Stimulated activated CD8-positive, alpha-beta memory T cell treated with anti-CD3 and anti-CD28 coated beads, Interleukin-4, amount 100 ng/mL, for 4 hours (primary cell): ENCODE measurements at places on chromosomes 5 and 9.

- no peak for DNase-seq
These were observed 223.1 kb upstream of the NFIL3 start for GRCh38 chr9:91646702-91647101.

GRCh38 chr5:171705830-171706468 lies 79.7 kb upstream of the SMIM23 start:
- DNase-seq, result no peak

DNA sequence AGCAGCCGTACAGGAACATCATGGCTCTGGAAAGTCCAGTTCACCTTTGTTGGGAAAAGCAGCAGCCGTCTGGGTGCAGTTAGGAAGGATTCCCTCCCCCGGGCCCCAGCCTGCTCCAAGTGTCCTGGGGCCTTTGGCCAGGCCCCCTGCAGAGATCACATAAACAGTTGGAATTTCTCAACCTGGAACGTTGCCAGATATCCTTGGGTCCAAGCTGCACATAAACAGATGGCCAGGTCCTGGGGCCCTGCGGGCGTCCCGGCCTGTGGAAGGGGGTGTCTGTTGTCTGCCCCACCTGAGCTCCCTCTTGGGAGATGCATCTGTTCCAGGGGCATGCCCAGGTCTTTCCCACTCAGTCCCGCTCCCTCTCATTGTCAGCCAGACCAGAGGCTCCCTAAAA lies 92.7 kb downstream of the COL5A1 start:
- DNase-seq, result no peak

DNA sequence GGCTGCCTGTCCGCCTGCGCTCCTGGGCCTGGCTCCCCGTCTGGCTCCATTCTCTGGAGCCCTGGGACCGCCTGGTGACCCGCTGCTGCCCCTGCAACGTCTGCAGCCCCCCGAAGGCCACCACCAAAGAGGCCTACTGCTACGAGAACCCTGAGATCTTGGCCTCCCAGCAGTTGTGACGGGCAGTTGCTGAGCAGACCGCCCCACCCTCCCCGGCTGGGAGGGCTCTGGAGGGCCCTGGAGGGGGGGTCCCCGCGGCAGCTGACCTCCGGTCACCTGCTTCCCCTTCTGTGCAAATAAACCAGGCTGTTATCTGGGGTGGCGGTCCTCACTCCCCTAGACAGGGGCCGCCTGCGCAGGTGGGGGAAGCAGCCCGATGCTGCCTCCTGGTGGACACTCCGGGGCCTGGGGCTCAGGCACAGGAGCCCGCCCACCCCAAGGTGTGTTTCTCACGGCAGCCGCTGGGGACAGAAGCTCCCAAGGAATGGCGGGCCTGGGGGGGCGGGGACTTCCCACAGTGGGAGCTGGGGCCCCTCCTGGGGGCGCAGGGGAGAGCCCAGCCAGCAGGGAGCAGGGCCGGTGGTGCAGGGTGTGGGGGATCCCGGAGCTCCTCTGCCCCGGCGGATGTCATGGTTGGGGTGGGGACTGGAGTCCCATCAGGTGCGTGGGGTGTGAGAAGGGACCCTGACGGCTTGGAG lies 4.7 kb upstream of the TUBB4B start:
- peak; percentile 78 for DNase-seq

- DNase-seq, result no peak
These were observed 294.8 kb downstream of the GADD45G start for GRCh38 chr9:89899573-89899972.

DNA sequence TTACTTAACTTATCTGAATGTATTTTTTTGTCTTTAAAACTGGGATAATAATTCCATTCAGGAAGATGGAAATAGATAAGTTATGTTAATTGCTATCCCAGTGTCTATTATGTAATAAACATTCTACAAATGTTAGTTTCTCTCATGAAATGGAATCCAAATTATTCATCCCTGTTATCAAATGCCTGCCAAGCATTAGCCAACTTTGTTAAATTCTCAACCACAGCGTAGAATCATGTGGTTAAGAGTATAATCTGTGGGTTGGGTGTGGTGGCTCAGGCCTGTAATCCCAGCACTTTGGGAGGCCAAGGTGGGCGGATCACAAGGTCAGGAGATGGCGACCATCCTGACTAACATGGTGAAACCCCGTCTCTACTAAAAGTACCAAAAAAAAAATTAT lies 912.9 kb upstream of the SEMA6A start:
- no peak for DNase-seq

DNA sequence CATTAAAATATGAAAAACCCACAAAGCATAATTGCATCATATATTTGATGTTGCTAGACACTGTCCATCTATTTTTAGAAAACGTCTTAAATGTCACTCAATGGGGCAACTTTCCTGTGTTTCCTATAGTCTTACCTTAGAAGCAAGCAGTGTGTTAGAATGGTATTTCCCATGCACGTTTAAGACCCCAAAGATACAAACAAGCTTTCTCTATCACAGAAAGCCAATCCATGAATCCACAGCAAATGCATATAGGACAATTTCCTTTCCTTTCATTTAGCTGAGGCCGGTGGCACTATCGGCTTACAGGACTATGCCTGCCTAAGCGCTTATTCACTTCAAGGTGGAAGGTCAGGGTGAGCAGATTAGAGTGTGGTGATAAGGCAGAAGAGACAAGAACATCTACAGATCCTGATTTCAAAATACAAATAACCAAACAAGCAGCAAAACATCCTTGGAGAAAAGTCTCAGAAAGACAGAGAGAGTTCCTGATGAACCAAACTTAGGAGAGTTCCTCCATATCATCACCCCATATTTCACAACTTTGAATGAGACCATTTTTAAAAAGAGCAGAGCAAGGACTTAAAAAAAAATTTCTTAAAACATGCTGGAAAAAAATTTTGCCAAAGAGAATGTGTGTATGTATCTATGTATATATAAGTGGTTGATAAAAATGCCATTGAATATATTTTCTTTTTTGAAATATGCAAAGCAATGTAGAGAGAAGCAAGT lies 57.2 kb downstream of the MEF2C start:
- no peak for DNase-seq

DNA sequence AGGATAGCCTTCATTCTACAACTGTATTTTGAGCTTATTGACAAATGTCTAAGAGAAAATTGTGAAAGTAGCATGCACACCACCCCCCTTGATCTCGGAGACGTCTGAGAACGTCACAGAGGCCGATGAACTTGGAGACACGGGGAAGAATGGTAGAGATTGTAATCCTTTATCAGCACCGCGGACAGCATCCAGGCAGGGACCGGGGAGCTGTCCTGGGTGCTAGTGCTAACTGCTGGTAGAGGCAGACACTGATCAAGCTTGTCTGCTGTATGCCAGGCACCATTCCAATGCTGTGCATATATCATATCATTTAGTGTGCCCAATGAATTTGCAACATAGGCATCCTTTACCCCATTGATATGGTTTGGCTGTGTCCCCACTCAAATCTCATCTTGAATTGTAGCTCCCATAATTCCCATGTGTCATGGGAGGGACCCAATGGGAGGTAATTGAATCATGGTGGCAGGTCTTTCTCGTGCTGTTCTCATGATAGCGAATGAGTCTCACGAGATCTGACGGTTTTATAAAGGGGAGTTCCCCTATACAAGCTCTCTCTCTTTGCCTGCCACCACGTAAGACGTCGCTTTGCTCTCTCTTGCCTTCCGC lies 98.8 kb downstream of the LHX2 start:
- DNase-seq, result no peak

DNA sequence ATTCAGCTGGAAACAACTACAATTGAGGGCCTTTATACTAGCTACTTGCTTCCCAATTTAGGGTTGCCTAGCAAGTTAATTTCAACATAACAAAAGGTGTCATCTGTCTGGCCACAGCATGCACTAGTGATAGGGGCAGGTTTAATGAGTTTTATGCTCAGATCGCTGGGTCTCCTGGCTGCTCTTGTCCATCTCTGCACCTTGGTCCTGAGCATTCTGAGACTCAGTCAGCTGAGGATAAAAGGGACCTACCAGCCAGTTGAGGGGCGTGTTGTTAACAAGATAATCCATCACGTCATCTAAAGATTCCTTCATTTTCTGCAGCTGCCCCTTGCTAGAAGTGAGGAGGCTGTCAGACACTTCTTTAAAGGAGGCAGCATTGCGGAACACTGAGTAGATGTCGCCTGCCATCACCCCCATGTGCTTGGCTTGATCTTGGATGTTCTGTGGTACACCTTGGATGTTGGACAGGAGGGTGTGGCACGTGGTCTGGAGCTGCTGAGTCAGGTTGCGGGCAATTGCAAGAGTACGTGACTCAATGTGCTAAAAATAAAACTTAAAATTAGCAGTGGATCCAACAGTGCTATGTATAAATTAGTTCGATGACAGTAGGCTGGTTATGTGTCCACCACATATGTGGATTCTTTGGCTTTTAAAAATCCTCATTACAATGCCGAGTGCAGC lies 11.0 kb downstream of the PLIN2 start:
- DNase-seq, result no peak

GRCh38 chr5:56513141-56513540 lies 280.0 kb upstream of the ANKRD55 start:
- no peak for DNase-seq

GRCh38 chr5:3027866-3028635 lies 276.6 kb upstream of the IRX2 start:
- DNase-seq, result no peak

- DNase-seq, result no peak
These were observed 152.4 kb upstream of the ARRDC3 start for GRCh38 chr5:91535499-91535898.

DNA sequence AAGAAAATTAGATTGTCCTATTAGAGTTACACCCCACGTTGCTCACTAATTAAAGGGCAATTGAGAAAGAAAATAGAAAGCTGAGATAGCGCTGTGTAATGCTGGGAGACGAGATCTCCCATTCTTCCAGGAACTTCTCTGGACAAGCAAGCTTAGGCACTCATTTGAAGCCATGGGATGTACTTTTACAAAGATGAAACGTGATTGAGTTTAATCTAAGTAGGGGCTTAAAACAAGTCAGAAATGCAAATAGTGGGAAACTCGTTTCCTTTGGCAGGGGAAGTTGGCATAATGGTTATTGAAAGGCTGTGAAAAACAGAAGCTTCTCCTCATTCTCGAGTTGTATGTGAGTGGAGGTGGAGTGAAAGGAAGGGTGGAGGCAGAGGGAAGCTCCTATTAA lies 3.7 kb downstream of the PRDM6 start:
- no peak for DNase-seq

DNA sequence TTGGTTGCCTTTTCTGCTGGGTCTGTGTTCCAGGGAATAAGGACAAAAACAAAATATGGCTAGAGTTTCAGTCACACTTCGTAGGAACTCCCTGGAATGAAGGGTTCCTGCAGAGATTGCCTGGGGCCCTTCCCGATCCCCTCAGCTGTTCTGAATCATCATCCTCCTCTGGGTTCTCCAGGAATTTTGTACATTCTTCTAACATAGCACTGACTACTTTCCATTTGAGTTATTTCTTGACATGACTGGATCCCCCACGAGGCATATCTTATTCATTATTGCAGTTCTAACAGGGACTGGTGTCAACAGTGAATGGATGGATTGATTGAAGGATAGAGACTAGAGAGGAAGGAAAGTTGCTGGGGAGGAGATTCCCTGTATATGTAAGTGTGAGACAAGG lies 49.2 kb upstream of the TNC start:
- no peak for DNase-seq

DNA sequence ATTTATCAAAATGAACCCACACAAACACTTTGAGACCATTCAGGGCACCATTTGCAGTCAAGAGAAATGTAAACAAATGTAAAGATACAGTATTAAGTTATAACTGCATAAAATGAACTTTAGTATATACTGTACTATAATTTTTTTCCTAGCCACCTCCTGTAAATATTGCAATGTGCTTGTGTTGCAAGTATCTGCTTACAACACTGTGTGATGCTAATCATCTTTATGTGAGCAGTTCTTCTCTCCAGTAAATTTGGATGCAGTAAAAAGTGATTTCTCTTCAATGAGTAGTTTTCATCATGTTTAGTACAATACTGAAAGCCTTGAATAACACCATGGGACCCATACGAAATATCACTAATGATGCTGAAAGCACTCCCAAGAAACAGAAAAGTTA lies 9.4 kb downstream of the G3BP1 start:
- no peak for DNase-seq

DNA sequence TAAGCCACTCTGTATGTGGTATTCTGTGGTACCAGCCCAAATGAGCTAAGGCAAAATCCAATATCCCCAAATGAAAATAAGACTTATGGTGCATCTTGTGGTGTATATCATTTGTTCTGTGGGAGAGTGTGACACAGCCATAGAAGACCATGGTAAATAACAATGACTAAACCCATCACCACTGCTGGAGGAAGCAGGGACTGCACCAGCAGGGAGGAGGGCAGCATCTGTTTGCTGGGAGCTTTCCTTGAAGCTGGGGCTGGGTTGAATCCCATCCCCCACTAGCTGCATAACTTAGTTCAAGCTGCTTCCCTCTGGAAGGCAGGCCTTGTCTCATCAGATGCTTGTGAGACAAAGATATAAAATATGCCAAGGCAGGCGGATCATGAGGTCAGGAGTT lies 14.2 kb downstream of the GADD45G start:
- no peak for DNase-seq

GRCh38 chr9:116516456-116516855 lies 170.6 kb upstream of the TRIM32 start:
- DNase-seq, result no peak

GRCh38 chr5:113331209-113331551 lies 103.6 kb downstream of the TSSK1B start:
- no peak for DNase-seq

DNA sequence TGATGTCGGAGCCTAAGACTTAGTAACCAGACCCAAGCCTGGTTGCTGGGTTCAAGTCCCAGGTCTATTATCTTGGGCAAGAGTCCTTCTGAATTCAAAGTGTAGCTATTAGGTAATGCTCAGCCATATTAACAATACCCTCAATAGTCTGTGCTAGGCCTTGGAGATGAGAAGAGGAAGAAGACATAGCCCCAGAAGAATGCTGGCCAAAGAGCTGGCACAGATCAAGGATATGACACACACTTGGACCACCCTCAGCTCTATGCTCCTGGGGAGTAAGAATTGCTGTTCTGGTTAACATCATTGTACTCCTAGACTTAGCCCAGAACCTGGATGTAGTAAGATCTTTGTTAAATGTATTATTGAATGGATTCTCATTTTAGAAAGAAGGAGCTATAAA lies 426.7 kb downstream of the CDK5RAP2 start:
- no peak for DNase-seq

GRCh38 chr9:4062966-4063365 lies 236.9 kb downstream of the GLIS3 start:
- DNase-seq, result no peak

GRCh38 chr5:104372796-104373195 lies 810.2 kb upstream of the NUDT12 start:
- DNase-seq, result no peak

DNA sequence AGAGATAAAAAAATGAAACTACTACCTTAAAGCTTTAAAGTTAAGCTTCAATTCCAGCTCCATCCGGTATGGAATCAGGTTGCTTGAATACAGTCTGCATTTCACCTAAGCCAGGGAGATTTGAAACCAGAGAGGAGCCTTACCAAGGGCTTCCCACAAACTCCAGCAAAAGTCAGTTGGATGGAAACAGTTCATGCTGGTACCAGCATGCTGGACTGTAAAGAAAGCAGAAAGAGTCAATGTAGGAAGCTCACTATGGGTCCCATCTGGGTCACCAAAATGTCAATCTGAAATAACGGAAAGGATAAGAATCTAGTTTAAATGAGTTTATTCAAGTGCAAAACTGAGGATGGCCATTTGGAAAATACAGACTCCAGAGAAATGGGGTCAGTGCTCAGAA lies 65.3 kb downstream of the CDO1 start:
- no peak for DNase-seq
